Ascending aorta (tissue), 2 donors: ENCODE measurements at places on chromosomes 1 and 21. TPM values are rescaled to one million over a fixed set of nuclear protein-coding genes. Genes with fewer than 3 reads are reported as not detected.

- H3K4me1 ChIP-seq = peaks cover 8% of the 10 kb centered on the region
- no peak for DNase-seq
- H3K4me3 ChIP-seq = peak overlapping the region; percentile 70
- H3K27me3 ChIP-seq = no peaks in the 10 kb centered on the region
- no peaks in the 10 kb centered on the region for H3K36me3 ChIP-seq
- peak overlapping the region; percentile 95 for H3K27ac ChIP-seq
These were observed 81.5 kb downstream of the NDUFS5 start for GRCh38 chr1:39107341-39108290.

GRCh38 chr1:208534599-208534897, 290.4 kb upstream of the PLXNA2 start:
- H3K36me3 ChIP-seq = no peaks in the 10 kb centered on the region
- no peaks in the 10 kb centered on the region for H3K27me3 ChIP-seq
- no peaks in the 10 kb centered on the region for H3K4me1 ChIP-seq
- DNase-seq = no peak
- H3K4me3 ChIP-seq = no peak overlapping the region
- no peak overlapping the region for H3K27ac ChIP-seq

GRCh38 chr1:86699186-86699585, 5.2 kb upstream of the SH3GLB1 start:
- DNase-seq = no peak
- H3K4me1 ChIP-seq = peaks cover 5% of the 10 kb centered on the region
- no peak overlapping the region for H3K27ac ChIP-seq
- H3K36me3 ChIP-seq = no peaks in the 10 kb centered on the region

GRCh38 chr1:93448292-93448982, 519 bp downstream of the FNBP1L start:
- no peak for DNase-seq
- H3K27me3 ChIP-seq = no peaks in the 10 kb centered on the region
- H3K4me1 ChIP-seq = peaks cover 3% of the 10 kb centered on the region
- H3K27ac ChIP-seq = peak overlapping the region; percentile 66
- no peaks in the 10 kb centered on the region for H3K36me3 ChIP-seq
- peak overlapping the region; percentile 95 for H3K4me3 ChIP-seq

DNA sequence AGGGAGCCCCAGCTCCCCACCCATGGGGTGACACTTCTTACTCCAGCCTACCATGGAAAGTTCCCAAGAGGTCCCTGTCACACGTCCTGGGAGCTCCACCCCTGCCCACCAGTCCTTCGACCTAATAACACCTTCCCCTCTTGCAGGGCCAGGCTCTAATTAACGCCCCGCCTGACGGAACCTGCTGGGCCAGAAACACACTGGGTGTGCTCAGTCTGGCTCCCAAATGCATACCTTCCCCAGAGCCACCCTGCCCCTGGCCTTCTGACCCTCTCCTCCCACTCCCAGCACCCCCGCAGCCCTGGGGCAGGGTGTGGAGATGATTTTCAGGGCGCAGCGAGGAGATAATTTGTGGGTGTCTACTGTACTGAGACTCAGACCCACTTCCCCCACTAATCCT, 20.6 kb downstream of the PGLYRP3 start:
- H3K27ac ChIP-seq = no peak overlapping the region
- no peaks in the 10 kb centered on the region for H3K36me3 ChIP-seq
- DNase-seq = no peak
- no peak overlapping the region for H3K4me3 ChIP-seq

GRCh38 chr1:210685295-210685650, 356.6 kb downstream of the HHAT start:
- H3K4me1 ChIP-seq = no peaks in the 10 kb centered on the region
- H3K27ac ChIP-seq = no peak overlapping the region
- H3K4me3 ChIP-seq = no peak overlapping the region
- DNase-seq = no peak
- no peaks in the 10 kb centered on the region for H3K36me3 ChIP-seq
- no peaks in the 10 kb centered on the region for H3K27me3 ChIP-seq

GRCh38 chr1:18041102-18041501, 66.5 kb upstream of the IGSF21 start:
- H3K27ac ChIP-seq = no peak overlapping the region
- H3K36me3 ChIP-seq = no peaks in the 10 kb centered on the region
- no peaks in the 10 kb centered on the region for H3K4me1 ChIP-seq
- H3K4me3 ChIP-seq = no peak overlapping the region
- DNase-seq = no peak

- no peaks in the 10 kb centered on the region for H3K27me3 ChIP-seq
- H3K4me3 ChIP-seq = no peak overlapping the region
- no peak for DNase-seq
- H3K4me1 ChIP-seq = no peaks in the 10 kb centered on the region
- H3K27ac ChIP-seq = no peak overlapping the region
These were observed 83.0 kb downstream of the NTPCR start for GRCh38 chr1:233033361-233033760.

DNA sequence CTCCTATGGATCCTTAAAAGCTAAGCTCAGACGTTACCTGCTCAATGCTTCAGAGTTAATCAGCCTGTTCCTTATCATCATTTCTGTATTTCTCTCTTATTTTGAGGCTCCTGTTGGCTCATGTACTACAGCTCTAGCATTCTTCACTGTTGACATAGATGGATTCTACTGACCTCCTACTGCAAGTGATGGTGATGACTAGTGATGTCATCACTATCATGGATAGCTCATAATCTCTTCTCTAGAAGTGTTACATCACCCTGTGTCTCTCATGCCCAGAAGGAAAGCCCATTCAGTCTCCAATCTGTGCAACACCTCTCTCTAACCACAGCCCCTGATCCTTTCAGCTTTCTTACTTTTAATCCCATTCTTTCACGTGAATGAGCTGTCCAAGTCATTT, 168.2 kb upstream of the DPT start:
- H3K36me3 ChIP-seq = no peaks in the 10 kb centered on the region
- H3K4me3 ChIP-seq = no peak overlapping the region
- DNase-seq = no peak
- H3K27me3 ChIP-seq = no peaks in the 10 kb centered on the region
- no peak overlapping the region for H3K27ac ChIP-seq
- H3K4me1 ChIP-seq = no peaks in the 10 kb centered on the region

DNA sequence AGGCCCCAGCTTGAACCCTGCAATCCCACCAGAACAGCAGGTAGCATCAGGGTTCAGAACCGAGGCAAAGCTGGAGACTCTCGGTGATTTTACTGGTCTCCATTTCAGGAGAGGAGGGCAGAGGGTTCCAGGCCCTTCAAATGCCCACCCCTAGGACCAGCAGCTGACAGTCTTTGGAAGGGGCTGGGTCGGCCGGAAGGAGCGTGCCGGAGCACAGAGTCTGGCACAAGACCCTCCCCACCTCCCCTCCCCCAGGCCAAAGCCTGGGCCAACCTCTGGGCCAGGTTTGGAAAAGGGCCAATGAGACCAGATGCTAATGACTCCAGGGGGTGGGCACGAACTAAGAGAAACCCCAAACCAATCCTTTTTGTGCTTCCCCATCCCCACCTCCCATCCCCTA, 6.9 kb downstream of the FBXO2 start:
- no peak for DNase-seq
- H3K4me3 ChIP-seq = no peak overlapping the region
- H3K36me3 ChIP-seq = no peaks in the 10 kb centered on the region
- no peak overlapping the region for H3K27ac ChIP-seq

GRCh38 chr1:3711780-3712451, 40.3 kb upstream of the CCDC27 start:
- no peak overlapping the region for H3K27ac ChIP-seq
- no peaks in the 10 kb centered on the region for H3K4me1 ChIP-seq
- no peak overlapping the region for H3K4me3 ChIP-seq

GRCh38 chr1:6434186-6434585, 9.6 kb downstream of the ESPN start:
- no peak overlapping the region for H3K27ac ChIP-seq
- no peaks in the 10 kb centered on the region for H3K36me3 ChIP-seq
- no peaks in the 10 kb centered on the region for H3K27me3 ChIP-seq
- no peak for DNase-seq

DNA sequence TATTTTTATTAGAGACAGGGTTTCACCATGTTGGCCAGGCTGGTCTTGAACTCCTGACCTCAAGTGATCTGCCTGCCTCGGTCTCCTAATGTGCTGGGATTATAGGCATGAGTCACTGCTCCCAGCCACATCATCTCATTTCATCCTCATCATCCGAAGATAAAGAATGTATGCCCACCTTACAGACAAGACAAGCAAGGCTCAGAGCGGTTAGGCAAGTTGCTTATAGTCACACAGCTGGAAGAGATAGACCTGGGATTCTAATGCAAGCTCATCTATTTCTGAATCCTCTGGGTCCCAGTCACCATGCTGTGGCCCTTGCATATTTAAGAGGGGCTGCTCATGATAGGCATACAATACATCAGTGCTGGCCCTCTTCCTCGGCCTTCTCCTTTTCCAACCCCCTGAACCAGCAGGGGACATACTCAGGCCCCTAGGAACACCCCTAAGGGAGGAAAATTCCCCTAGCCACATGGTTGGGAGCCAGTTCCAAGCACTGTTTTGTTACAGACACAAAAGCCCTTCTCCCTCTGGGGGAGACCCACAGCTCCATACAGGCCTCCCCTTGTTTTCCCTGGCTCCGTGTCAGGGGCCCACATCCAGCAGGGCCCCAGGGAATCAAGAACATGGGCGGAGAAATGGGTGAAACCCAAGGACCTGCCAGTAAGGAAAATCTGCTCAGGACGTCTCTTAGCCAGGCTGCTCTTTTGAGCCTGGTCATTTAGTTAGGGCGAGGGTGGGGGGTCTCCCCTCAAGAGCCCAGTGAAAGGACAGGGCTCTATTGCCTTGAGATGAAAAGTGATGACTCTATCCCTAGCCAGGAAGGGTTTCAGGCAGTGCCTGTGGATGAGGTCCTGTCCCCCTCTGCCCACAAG, 6.9 kb downstream of the CSRP1 start:
- peak; percentile 77 for DNase-seq
- peak overlapping the region; percentile 71 for H3K4me3 ChIP-seq
- peaks cover 54% of the 10 kb centered on the region for H3K4me1 ChIP-seq
- no peaks in the 10 kb centered on the region for H3K27me3 ChIP-seq

DNA sequence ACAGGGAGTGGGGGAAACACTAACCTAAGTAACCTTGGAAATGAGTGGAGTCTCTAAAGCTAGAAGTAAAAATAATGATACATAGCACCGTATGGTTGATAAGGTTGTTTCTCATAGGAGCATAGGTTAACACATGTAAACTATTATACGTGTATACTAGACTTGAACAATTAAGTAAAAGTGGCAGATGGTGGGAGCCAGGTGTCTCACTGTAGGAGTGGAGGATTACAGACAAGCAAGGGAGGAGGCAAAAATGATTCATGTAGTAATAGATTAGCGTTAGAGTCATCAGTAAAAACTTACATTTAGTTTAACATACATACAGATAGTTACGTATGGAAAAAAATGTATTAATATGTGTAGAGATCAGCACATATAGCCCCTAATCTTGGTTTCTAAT, 138.4 kb upstream of the DSCAM start:
- no peak overlapping the region for H3K27ac ChIP-seq
- no peak for DNase-seq
- no peaks in the 10 kb centered on the region for H3K27me3 ChIP-seq
- H3K4me3 ChIP-seq = no peak overlapping the region
- no peaks in the 10 kb centered on the region for H3K4me1 ChIP-seq

DNA sequence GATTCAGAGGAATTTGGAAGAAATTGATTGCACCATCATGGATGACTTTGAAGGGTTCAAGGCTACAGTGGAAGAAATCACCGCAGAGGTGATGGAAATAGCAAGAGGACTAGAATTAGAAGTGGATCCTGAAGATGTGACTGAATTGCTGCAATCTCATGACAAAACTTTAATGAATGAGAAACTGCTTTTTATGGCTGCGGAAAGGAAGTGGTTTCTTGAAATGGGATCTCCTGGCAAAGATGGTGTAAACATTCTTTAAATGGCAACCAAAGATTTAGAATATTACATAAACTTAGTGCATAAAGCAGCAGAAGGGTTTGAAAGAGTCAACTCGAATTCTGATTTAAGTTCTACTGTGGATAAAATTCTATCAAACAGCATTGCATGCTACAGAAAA, 698.6 kb downstream of the PLA2G4A start:
- DNase-seq = no peak
- H3K36me3 ChIP-seq = no peaks in the 10 kb centered on the region

MCOLN2 gene
- total RNA-seq = not detected

OR6N1 gene
- not detected for total RNA-seq

SPRR3 gene
- total RNA-seq = 0.53 TPM

RPTN gene
- not detected for total RNA-seq

TTLL7 gene
- 20.5 TPM for total RNA-seq

F3 gene
- total RNA-seq = 32.5 TPM

CFAP45 gene
- not detected for total RNA-seq
